Activated effector memory CD4-positive, alpha-beta T cell treated with Interleukin-2 at 50 U/mL for 16 hours (primary cell): ENCODE measurements at places on chromosomes 3 and 15.

- no peak for DNase-seq
Observed at GRCh38 chr3:54859184-54859583, 68.7 kb downstream of the LRTM1 start.

- DNase-seq = no peak
Observed at GRCh38 chr3:119831022-119831421, 49.1 kb downstream of the NR1I2 start.

GRCh38 chr15:95975212-95975611, 355.3 kb upstream of the NR2F2 start:
- DNase-seq = no peak

DNA sequence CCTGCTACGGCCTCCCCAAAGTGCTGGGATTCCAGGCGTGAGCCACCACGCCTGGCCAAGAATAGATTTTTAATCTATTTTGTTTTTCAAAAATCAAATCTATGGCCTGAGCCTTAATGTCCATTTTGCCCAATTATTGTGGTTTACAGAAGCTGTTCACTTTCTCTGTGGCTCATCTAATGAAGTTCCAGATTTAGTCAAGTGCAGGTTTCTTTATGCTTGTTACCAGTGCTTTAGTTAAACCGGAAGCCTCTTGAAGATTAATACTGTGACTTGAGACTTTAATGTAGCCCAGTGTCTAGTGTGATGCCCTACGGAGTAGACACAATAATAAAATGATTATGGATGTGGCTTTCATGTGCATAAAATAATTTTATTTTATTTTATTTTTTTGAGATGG, 16.5 kb upstream of the EDEM1 start:
- no peak for DNase-seq

- no peak for DNase-seq
Observed at GRCh38 chr15:101133751-101134261, 118.0 kb downstream of the CHSY1 start.

DNA sequence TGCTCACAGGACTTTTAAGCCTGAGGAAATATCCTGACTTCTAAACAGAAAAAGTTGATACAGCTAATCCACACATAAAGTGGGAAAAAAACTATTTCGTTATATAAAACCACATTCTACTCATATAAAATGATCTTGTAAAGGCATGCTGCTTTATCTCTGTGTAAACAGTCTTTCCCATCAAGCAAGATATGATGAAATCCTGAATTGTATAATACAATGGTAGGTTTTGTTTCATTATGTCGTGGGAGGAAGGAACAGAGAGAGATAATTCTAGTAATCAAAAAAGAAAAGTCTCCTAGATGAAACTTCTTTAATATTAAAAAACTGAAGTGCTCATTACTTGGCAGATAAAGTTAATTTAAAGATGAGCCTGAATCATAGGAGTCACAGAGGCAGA, 92.6 kb upstream of the SNTN start:
- no peak for DNase-seq

DNA sequence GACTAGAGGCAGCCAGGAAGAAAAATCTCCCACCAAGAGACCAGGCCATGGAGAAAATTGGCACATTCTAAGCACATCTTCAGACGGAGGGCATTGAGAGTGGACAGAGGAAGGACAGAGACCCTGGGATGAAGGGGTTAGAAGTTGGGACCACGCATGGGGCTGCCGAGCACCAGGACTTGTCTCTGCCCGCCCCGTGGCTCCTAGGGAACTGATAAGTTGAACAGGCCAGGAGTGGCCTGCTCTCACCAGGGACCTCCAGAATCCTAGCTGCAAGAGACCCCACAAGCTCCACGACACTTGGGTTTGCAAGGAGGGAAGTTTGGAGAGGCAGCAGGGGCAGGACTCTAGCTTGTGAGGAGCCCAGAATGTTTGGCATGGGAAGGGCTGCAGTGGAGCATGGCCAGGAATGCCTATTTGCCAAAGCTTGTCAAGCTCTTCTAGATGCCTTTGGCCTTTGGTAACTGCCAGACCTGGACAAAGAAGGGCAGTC, 355.1 kb downstream of the NSUN3 start:
- no peak for DNase-seq

DNA sequence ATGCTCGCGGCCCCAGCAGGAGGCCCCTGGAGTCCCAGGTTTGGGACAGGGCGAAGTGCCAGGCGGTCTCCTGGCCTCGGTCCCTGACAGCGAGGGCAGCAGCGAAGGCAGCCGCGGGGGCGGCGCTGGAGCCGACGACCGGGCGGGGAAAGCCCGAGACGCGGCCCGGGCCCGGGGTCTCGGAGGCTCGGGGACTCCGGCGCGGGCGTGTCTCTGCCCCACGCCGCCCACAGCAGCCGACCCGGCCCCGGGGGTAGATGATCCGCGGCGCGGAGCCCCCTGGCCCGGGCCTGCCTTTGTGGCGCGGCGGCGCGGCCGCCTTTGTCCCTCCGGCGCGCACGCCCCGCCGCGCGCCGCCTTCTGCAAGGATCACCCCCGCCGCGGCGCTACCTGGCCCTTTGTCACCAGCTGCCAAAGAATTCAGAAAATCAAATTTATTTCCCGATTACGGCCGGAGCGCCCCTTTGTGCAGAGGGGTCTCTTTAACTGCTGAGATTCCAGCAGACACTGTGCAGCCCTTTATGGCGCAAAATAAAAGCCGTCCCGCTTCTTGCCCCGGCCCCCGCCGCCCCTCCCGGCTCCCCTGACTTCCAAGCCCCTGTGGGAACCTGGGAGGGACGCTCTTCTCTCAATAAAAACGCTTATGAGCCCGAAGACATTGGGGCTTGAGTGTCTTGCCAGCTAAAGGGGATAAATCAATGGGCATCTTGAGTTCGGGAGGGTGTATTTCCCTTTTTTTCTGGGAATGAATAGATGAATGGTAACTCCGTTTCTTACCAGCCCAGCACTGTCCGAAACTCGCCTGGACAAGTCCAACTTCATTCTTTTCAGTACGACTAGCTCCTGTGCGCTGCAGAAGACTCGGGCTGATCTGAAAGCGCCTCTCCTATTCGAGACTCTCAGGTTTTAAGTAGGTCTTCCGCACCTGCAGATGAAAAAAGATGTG, 68.4 kb downstream of the HES1 start:
- DNase-seq = no peak

DNA sequence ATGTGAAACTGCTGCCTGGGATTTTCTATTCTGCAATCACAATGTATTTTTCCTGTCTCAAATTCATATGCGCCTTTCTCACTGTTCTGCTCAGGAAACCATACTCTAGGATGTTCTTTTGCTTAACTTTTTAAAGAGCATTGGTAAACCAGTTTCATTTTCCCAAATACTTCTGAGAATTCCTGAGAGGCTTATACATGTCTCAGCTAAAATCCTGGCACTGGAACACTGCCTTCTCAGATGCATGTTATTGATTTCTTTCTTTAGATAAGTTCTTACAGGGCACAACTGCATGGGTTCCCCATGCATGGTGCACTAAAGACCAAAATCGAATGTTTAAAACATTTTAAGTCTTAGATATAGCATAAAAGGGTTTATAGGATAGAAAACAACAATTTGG, 178.3 kb upstream of the PLSCR5 start:
- no peak for DNase-seq
